Epithelial cell of proximal tubule (primary cell): ENCODE measurements at places on chromosomes 16 and 17.
A peak's percentile ranks its signal among the peaks of the same experiment; 100 is the strongest.

GRCh38 chr17:14144508-14144907 lies 75.2 kb downstream of the COX10 start:
- no peak for DNase-seq

GRCh38 chr16:71880176-71880575 lies 3.8 kb downstream of the ZNF821 start:
- DNase-seq, result no peak

- no peak for DNase-seq
These were observed 45.4 kb upstream of the MYOCD start for GRCh38 chr17:12620200-12620720.

DNA sequence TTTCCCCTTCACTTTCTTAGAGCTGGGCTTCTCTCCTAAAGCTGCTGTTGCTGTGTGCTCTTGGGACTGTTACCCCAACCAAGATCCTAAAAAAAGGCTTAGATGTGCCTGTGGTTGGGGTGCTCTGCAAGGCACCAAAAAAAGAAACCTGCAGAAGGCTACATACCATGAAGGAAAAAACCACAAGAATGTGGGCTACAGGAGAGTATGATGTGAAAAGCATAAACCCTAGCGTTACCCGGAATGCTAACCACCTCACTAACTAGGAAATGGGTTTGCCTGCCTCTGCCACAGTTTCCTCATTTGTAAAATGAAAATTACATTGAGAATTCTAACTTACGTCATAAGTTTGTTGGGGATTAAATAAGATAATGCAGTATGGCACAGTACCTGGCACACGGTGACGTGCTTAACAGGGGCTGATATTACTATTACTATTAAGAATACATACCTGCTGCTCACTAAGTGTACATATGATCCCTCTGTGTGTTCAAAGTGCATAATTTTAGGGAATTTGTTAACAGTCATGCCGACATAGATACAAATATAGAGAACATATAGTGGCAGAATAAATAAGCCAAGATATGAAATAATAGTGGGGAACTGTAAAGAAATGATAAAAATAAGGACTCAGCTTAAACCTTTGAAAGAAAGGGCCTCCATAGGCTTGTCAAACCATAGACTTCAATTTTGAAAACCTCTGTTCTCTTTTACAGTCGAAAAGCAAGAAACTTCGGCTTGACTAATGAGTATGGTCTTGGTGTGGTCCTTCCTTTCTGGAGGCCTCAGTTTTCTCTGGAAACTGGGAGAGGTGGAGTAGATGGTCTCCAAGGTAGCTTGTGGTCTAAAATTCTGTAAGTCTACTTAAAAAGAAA lies 177.8 kb upstream of the TBX2 start:
- DNase-seq, result no peak

- DNase-seq, result no peak
These were observed 6.1 kb upstream of the SP2 start for GRCh38 chr17:47889734-47890529.

DNA sequence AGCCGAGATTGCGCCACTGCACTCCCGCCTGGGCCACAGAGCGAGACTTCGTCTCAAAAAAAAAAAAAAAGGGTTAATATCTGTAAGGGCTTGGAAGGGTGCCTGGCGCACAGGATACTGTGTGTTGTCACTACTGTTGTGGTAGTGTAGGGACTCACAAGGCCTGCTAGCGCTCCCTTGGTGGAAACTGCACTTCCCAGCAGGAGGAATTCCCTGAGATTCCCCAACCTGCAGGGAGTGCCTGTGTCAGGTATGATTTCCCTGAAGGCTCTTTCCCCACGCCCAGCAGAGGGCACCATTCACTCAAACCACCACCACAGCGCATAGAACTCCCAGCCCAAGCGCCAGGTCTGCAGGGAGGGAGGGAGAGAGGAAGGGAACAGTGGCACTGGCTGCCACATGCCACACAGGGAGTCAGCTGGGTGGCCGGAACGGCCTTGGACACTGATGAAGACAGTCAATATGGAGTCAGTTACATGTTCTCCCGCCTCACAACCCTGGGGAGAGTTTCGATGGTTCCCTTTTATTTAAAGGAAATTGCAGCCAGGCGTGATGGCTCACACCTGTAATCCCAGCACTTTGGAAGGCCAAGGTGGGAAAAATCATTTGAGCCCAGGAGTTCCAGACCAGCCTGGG lies 32.7 kb upstream of the CDH1 start:
- no peak for DNase-seq

DNA sequence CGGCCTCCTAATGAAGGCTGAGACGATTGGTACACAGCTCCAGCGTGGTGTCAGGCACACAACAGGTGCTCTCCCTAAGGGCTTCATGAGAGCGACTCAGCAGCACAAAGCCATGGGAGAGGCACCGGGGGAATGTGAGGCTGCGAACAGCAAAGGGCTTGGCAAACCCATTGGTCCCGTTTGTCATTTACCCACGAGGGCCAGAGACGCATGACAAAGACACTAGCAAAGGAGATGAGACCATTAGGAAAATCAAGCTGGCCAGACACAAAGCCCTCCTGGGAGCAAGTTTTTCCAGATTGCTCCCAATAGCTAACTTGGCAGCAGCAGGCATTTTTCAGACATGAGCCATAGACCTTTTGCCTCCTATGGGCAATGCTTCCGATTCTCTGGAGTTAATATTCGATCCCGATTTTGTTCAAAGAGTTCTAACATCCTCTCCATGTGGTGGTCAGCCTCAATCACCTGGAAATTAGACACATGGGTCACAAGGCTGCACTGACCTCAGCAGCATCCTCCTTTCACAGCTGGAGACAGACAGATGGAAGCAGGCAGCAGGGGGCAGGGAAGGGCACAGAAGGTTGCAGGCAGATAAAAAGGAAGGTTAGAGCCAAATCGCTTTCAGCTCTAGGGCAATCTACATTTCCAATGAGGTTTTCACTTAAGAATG lies 38.2 kb downstream of the TK2 start:
- peak; percentile 97 for DNase-seq
